Activated T-helper 1 cell treated with Interleukin-2 at 50 U/mL for 16 hours (primary cell): ENCODE measurements at places on chromosomes 13 and 19.

DNA sequence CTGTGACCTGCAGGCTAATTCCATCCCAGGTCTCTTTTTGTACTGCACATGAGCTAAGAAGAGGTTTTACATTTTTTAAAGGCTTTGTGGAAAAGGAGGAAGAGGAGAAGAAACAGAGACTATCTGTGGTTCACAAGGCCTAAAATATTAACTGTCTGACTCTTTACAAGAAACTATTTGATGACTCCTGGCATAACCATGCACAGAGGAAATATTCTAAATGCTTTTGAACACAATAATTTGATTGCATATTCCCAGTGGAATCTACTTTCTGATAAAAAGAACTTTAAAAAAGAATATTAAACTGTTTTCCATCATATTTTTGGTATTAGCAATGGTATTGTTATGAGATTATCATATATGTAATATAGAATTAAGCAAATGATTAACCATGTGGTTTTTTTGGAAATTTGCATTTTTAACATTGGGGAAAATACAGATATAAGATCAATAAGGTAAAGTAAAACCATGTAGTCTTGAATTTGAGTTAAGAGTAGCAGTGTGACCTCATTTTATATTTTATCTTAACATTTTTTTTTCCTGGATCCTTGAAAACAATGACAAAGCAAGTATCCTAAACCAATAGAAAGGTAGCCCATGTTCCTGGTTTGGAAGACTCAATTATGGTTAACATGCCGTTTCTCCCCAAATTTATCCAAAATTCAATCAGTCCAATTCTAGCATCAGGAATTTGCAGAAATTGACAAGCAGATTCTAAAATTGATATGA lies 251.0 kb downstream of the UQCRFS1 start:
- DNase-seq, result no peak

- no peak for DNase-seq
Observed at GRCh38 chr13:23504180-23504579, 66.0 kb upstream of the TNFRSF19 start.

DNA sequence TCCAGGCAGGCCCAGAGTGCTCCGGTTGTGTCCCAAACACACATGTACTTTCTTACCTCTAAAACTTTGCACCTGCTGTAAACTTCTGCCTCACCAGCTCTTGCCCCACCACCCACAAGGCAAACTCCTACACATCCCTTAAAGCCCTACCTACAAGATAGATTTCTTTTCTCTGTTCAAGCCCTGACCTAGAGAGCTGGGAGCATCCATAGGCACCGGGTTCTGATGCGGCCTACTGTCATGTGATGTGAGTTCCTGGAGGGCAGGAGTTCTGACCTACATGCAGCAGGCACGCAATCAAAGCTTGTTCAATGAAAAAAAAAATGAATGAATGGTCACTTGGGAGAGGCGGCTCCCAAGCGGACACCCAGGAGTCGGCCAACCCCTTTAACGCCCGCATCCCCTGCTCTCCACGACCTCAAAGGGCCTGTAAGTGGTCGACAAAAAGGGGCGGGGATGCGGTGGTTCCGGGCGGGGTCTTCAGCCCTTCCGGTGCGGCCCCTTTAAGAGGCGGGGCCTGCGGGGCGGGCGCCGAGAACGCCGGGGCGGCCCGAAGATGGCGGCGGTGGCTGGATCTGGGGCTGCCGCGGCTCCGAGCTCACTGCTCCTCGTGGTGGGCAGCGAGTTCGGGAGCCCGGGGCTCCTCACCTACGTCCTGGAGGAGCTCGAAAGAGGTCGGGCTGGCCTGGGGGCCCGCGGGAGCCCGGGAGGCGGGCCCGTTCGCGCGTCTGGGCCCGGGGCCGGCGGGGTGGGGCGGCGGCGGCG lies at the start of gene MAP1S:
Gene MAP1S (plus strand): TSS at position 534 of the 765 bp plus-strand sequence. CDS start 23 bp downstream, at position 557.
- peak; percentile 48 for DNase-seq

GRCh38 chr13:42363941-42364612 lies 92.1 kb downstream of the AKAP11 start:
- DNase-seq, result no peak

DNA sequence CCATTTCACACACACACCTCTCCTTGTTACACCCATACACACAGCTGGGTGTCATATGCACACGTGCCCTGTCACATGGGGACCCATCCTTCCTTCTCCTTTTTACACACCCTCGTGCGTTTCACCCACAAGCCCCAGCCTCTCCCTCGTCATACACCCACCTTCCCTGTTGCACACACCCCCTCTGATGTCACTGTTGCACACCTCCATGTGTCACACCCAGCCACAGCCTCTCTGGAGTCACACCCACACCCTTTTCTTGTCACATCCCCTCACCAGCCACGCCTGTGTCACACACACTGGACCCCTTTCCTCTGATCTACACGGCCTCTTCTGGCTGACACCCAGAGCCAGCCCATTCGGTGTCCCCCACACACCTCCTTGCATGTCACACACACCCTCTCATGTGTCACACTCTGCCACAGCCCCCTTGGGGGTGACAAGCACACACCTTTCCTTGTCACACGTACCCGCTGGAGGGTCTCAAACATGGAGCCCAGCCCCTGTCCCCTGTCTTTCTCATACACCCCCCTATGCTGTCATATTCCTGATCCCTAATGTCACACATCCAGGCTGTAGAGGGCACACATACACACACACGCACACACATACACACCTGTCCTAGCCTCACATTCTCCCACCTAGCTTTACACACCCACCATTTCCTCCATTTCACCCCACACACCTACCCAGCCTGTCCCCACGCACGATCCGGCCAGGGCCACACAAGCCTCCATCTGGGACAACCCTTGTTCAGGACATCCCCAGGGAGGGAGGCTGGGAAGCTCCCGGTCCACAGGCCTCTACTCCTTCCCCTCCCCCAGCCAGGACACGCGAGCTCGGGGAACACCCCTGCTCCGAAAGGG lies 1.4 kb downstream of the NOVA2 start:
- DNase-seq, result no peak

DNA sequence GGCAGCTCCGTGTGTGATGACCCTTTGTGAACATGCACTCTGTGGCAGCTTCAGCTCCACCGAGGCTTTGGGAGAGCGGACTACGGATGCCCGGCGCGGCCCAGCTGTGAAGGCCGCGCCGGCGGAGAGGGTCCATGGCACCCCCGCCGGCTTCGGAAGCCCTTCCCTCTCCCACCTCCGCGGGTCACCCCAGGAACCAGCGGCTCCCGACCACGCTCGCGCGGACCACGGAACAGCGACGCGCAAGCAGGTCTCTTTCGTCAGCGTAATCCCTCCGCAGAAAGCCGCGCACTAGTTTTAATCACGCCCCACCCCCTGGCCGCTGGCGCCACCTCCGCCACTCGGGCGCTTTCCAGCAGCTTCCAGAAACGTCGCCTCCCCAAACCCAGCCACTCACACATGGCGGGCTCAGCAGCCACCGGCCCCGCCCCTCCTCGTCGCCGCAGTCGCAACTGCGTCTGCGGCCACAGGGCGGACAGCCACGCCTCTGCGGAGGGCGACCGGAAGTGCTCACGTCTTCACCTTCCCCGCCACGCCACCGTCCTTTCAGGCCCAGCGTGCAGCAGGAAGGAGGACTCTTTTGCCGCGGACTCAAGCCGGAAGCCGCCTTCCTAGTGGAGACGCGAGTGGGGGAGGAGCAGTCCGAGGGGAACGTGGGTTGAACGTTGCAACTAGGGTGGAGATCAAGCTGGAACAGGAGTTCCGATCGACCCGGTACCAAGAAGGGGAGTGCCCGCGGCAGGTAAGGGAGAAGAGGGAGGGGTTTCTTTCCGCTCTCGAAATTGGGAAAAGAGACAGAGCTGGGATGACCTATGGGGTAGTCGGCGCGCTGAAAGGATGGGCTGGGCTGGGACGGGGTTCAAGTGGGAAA lies at the start of gene USPL1:
Gene USPL1 (plus strand): TSS at position 606 of the 871 bp plus-strand sequence. CDS start 3,221 bp downstream, outside the sequence.
- DNase-seq, result peak; percentile 99

DNA sequence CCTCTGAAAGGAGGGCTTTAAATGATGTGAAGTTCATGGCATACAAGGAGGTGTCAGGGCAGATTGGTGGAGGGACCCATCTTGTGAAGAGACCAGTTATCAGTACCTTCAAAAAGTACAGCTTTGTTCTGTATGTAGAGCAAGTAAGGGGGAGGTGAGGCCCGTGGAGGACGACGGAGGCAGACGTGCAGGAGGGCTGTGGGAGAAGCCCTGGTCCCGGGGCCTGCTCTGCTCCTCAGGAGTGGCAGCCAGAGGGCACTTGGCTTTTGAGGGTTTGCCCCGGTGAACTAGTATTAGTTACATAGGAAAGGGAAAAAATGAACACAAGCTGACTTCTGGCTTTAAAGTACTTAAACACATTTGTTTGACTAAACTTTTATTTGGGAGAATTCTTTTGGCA lies 42.1 kb downstream of the COG3 start:
- no peak for DNase-seq

GRCh38 chr13:73675821-73676220 lies 458.4 kb downstream of the KLF12 start:
- DNase-seq, result no peak

- DNase-seq, result no peak
Observed at GRCh38 chr13:99388334-99388923, 81.2 kb upstream of the GPR183 start.
